ENCODE measurements at places on chromosomes 6 and 20.
A peak's percentile ranks its signal among the peaks of the same experiment; 100 is the strongest.

GRCh38 chr6:106422534-106422933 is 62.0 kb downstream of the CRYBG1 start:
- no peak for DNase-seq

DNA sequence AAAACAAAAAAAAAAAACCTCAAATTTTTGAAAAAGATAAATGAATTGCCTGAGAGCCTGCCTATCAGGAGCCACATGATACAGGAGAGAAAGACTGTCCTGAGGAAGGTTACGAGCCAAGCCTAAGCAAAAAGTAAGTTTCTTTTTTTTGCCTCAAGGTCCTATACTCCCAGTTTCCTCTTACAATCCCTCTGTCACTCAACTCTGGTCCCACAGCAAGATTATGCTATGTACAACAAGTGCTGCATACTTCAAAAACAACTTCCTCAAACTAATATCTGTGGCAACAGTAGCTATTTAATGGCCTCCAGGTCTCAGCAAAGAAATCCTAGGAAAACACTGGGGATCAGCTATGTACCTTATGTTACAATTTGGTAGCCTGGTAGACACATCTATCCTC is 46.8 kb downstream of the PLN start:
- DNase-seq, result no peak

- DNase-seq, result no peak
Observed at GRCh38 chr6:3407840-3408239, 49.0 kb downstream of the SLC22A23 start.

- DNase-seq, result no peak
Observed at GRCh38 chr20:50844430-50845100, 49.7 kb downstream of the BCAS4 start.

GRCh38 chr20:17155401-17155800 is 71.4 kb upstream of the PCSK2 start:
- no peak for DNase-seq

GRCh38 chr20:37453836-37454235 is 67.2 kb upstream of the NNAT start:
- DNase-seq, result no peak

- DNase-seq, result no peak
Observed at GRCh38 chr6:142822842-142823241, 122.1 kb downstream of the HIVEP2 start.

DNA sequence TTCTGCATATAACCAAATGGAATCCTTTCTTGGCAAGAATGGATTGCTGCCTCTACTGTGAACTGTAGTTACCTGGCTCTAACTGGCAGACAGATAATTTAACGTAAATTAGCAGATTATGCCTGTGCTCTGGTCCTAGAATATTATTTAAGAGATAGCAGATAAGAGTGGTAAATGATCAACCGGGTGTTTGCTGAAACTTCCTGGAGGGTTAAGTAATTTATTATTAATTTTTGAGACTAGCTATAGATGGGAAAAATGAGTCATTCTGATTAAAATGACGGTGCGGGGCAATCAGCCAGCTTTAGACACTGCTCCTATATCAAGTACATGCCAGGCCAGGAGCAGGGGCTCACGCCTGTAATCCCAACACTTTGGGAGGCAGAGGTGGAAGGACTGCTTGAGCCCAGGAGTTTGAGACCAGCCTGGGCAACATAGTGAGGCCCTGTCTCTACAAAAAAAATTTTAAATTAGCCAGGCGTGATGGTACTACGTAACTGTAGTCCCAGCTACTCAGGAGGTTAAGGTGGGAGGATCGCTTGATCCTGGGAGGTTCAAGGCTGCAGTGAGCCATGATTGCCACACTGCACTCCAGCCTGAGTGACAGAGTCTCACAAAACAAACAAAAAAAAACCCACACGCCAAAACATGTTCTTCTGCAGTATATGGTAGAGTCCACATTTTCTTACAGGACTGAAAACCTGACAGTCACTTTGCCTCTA is 22.6 kb downstream of the B4GALT5 start:
- no peak for DNase-seq

DNA sequence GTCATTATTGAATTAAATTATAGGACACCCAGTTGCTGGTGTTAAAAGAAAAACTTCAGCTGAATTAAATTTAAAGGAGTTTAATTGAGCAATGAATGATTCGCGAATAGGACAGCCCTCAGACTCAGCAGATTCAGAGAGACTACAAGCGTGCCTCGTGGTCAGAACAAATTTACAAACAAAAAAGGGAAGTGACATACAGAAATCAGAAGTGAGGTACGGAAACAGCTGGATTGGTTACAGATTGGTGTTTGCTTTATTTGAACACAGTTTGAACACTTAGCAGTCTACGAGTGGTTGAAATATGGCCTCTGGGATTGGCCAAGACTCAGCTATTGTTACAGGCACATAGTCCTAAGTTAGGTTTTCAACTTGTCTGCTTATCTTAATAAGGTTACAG is 25.8 kb upstream of the TNFRSF21 start:
- DNase-seq, result no peak

GRCh38 chr20:20594171-20594530 is 118.3 kb downstream of the RALGAPA2 start:
- peak; percentile 62 for DNase-seq

DNA sequence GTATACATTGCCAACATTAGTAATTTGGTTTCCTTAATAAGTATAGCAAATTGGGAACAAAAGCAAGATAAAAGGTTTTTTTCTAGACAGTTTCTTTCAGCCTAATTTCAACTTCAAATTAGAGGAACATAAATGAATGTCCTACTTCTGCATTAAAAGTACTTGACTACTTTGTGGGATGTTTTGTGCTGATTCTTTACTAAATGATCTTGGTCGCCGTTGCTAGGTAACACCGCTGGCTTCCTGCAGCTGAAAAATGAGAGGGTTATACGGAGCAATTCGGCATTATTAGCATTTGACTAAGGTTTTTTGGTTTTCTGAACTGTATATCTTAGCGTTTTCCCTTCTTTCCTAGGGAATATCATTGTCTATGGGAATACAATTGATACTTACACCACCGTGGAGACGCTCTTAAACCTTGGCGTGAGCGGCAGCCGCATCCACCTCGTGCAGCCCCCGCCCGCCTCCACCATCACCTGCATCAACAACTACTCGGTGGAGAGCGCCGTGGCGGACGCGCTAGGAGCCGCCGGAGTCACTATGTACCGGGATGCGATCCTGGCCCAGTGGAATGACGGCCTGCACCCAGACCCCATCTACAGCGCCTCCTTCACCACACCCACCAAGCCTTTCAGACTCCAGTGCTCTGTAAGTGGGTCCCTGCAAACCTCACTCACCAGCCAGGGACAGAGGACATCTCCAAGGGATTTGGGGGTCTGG is 90.9 kb upstream of the INSM1 start:
- DNase-seq, result no peak

DNA sequence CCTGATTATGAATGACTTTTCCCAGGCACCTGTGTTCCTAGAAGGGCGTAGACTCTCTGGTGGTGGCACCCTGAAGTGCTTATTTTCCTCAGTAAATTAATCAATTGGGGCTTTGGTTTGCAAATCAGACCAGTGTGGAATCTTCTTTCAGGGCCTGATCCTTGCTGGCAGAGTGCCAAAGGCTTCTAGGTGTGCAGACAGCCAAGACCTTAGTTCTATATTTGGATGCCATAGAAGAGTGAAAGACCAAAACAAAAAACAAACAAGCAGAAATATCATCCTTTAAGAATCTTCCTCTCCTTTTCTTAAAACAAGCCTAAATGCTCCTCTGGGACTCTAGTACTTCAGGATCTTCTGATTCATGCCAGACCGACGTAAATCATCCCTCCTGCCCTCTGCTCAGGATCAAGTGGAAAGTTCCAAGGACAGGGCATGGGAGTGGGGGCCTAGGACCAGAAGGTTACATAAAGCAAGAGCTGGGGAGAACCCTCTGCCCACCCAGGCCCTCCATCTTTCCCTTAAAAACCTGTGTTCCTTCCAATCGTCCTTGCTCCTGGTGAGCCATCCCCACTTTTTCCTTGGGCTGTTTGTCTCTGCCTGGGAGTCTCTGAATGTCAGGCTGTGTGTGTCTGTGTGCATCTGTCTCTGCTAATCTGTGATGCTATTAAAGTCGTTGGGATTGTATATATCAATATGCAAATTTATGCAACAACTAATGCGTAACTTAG is 70.5 kb upstream of the MYLIP start:
- no peak for DNase-seq

GRCh38 chr20:6473197-6473596 is 294.3 kb upstream of the BMP2 start:
- no peak for DNase-seq

- no peak for DNase-seq
Observed at GRCh38 chr20:44110816-44111568, 76.0 kb downstream of the JPH2 start.

- DNase-seq, result no peak
Observed at GRCh38 chr6:121998631-121999030, 400.8 kb upstream of the HSF2 start.

DNA sequence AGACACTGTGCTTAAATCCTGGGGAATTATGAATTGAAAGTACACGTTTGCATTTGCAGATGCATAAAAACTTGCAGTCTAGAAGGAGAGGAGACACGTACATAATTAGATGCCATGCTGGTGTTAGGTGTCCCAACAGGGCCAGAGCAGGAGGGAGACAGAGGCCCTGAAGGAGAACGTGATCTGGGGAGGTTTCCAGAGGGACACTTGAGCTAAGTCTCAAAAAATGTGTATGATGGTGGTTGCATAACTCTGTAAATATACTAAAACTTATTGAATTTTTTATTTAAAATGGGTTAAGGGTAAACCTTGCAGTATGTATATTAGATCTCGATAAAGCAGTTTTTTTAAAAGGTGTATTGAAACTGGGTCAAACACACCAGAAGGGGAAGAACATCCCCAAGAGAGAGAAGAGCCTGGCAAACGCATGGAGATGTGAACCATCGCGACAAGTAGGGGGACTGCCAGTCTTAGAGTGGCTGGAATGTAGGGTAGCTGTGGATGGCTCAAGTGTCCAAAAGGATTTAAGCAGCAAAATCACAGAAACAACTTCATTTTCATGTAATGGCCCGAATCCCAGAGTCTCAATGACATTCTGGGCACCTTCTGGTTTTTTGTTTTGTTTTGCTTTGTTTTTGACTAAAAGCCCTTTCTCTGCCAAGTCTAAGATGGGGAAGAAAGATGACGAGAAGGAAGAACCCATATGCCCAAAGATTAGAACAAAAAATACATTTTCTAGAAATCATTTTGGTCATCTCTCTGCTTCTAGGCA is 15.3 kb downstream of the TRAF3IP2 start:
- no peak for DNase-seq

- DNase-seq, result no peak
Observed at GRCh38 chr20:59692139-59692538, 87.8 kb downstream of the PHACTR3 start.

GRCh38 chr6:155311583-155311982 is 2.7 kb downstream of the TFB1M start:
- DNase-seq, result no peak

GRCh38 chr20:45972500-45973183 is 639 bp upstream of the ZNF335 start:
- no peak for DNase-seq

DNA sequence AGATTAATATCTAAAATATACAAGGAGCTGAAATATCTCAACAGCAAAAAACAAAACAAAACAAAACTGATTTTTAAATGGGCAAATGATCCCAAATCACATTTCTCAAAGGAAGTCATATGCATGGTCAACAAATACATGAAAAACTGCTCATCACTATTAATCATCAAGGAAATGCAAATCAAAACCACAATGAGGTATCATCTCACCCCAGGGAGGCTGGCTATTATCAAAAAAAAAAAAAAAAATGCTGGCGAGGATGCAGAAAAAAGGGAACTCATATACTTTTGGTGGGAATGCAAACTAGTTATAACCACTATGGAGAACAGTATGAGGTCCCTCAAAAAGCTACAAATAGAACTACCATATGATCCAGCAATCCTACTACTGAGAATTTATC is 34.6 kb downstream of the REPS1 start:
- DNase-seq, result no peak

DNA sequence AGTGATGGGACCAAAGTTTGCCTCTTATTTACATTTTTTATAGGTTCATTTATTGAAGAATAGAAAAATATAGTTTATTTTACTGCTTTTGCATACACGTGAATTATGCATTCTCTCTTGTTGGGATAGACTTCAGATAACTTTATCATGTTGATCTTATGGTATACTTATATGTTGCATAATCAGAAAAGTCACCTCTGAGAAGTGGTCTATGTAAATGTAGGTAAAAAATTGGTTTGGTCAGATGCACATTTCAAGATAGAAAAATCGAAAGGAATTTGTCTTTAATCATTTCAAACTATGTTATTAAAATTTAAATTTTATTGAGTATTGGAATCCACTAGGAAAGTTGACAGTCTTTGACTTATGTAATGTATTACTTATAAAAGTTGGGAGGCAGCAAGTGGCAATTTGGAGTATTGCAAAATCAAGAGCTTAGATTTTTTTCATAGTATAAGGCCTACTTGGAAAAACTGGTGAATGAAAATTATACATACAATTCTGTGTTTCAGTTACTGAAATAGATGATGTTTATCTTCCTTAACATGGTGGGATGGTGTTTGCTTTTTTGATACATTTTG is 2.4 kb downstream of the PHF3 start:
- no peak for DNase-seq

DNA sequence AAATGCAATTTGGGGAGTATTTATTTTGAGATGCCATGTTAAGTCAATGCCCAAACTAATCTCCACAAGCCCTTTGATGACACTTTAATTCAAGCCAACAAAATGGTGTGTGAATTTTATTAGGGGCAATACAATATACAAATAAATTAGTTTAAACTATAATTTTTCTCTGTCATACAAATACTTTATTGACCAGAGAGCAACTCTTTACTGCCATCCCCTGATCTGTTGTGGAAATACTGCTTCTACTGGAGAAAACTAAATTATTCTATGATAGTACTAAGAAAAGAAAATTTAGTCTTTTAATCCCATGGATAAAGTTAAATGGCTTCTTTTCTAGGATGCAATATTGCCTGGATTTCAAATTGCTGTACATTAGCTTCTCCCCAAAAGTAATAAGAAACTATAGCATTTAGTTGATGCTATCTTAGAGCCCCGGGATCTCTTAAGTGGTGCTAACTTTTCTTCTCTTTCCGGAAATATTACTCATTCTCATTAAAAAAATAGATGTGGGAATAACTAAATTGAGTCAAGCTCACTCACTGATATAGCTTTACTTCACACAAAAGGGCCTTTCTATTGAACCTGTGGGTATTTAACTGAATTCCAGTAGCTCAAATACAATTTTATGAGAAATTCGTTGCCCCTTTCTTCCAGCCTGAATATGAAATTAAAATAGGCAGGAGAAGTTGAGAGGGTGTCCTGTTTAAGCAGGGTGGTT is 49.2 kb downstream of the SMPDL3A start:
- peak; percentile 7 for DNase-seq
